Ascending aorta (tissue), 2 donors: ENCODE measurements at places on chromosomes 3 and 15. TPM values are rescaled to one million over a fixed set of nuclear protein-coding genes. Genes with fewer than 3 reads are reported as not detected.

DNA sequence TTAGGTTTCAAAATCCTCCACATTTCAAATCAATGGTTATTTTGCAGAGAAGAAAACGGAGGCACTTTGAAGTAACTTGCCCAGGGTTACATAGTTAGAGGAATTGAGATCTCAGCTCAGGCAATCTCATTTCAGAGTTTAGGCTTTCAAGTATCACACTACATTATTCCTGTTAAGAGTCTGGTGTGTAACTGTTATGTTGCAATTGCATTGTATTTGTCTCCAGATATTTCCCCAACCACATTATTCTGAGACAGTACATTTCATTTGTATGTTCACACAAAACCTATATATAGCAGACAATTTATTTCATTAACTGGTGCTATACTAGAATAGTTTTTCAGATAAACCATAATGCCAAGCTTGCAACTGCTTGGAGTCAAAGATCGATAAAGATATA lies 154.2 kb upstream of the TSPAN3 start:
- no peak for DNase-seq

DNA sequence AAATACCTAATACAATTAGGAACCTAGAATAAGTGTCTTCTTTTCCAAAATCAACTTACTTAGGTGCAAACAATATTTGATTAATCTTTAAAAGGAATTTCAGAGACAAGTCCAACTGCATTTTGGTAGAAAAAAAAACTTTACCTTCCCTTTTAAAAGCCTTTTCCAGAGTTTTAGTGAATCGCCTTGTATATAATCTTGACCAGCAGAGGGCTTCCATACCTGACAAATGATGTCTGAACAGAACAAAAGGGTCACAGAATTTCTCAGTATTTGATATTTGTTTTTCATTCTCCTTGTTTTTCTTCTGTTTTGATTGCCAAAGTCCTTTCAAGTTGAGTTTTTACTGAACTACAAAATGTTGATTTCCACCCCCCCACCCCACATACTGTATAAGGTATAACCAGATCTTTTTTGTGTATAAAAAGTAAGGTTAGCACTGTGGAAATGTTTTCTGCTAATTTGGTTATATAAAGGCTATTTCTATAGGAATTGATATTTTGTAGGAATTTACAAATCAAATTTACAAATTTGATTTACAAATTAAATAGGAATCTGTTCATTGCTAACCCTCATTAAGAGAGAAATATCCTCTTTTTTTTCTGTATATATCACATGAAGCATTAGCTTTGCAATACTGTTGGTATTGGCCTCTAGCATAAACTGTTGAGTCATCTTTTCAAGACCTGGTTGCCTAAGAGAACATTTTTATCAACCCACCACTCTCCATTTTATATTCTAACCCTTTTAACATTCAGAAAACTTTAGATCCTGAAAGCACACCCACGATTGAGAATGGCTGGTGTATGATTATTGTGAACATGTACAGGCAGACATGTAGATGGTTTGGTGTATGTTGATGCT lies 464.1 kb upstream of the RARB start:
- DNase-seq: no peak

ITPR1 gene
- 121 TPM for total RNA-seq

PLCB2 gene
- total RNA-seq: 6.9 TPM

IQCF5 gene
- total RNA-seq: not detected

XCR1 gene
- not detected for total RNA-seq
